Testis (tissue), 5 donors: ENCODE measurements at places on chromosomes 2 and 18. TPM values are rescaled to one million over a fixed set of nuclear protein-coding genes. Genes with fewer than 3 reads are reported as not detected.

DNA sequence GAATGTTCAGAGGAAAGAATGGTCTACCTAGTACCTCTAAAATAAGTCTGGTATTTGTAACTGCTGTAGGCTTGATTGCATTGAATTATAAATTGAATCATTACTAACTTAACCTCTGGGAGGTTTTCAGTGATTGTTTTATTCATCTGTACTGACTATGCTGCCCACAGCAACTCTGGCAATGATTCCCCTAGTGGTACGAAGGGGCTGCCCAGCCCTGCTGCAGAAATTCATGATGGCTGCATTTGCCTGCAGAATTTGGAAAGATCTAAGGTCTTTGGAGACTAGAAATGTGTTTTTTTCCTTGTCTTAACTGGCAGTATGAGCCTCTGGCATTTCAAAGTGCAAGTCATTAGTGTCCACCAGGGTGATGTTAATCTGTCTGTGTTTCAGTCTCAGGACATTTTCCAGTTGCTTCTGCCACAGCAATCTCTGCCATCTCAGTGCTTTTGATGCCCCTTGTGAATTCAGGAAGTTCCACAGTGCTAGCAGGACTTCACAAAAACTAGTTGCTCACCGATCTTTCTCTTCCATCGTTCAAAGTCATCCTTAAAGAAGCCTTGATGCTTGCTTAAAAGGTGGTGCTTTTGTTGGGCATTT lies 13.4 kb upstream of the LRPPRC start:
- DNase-seq, result no peak
- H3K27me3 ChIP-seq, result no peaks in the 10 kb centered on the region
- H3K4me3 ChIP-seq, result no peak overlapping the region
- no peaks in the 10 kb centered on the region for H3K36me3 ChIP-seq
- H3K4me1 ChIP-seq, result no peaks in the 10 kb centered on the region

- H3K27me3 ChIP-seq, result no peaks in the 10 kb centered on the region
- H3K36me3 ChIP-seq, result no peaks in the 10 kb centered on the region
Measured at GRCh38 chr2:8602809-8603208, 79.0 kb upstream of the ID2 start.

GRCh38 chr2:119429225-119429981 lies 2.3 kb upstream of the TMEM37 start:
- no peak for DNase-seq
- no peaks in the 10 kb centered on the region for H3K27me3 ChIP-seq
- peaks cover 23% of the 10 kb centered on the region for H3K4me1 ChIP-seq
- H3K36me3 ChIP-seq, result no peaks in the 10 kb centered on the region
- peak overlapping the region; percentile 69 for H3K27ac ChIP-seq

DNA sequence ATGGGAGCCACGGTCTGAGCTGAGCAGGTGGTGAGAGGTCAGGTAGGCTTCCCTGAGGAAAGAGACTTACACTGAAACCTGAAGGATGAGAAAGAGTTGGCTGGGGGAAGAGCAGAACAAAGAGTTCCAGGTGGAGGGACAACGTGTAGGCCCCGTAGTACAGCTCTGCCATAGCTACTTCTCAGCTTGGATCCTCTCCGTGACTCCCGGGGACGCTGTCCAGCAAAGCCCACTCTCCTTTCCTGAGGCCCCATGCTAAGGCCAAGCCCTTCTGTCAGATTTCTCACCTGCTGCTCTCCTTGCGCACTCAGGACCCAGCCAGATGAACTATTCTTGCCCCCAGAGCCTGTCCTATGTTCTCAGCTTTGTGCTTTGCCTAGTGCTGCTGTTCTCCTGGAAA lies 173.8 kb downstream of the GALNT1 start:
- H3K27ac ChIP-seq, result no peak overlapping the region
- DNase-seq, result no peak
- no peaks in the 10 kb centered on the region for H3K27me3 ChIP-seq

DNA sequence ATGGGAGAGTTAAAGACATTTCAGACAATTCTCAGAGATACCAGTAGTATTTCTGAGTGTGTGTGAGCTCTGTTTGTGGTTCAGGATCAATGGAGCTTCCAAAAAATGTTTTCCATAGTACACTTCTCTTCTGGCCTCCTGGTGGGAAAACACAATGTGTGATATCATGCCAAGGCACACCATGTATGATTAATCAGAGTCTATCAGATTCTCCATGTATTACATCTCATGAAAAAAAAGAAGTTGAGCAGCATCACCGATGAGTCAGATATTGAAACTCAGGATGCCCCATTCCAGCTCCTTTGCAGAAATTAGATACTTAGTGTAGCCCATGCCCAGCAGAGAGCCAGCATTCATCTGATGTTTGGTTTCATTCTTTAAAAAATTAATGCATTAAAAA lies 620.3 kb upstream of the POU3F3 start:
- H3K27me3 ChIP-seq, result no peaks in the 10 kb centered on the region
- DNase-seq, result no peak
- H3K4me3 ChIP-seq, result no peak overlapping the region

Gene ORMDL1
- 122 TPM for total RNA-seq

Gene TCF7L1
- total RNA-seq, result 6.7 TPM
